ENCODE measurements at places on chromosomes 7 and 10.

DNA sequence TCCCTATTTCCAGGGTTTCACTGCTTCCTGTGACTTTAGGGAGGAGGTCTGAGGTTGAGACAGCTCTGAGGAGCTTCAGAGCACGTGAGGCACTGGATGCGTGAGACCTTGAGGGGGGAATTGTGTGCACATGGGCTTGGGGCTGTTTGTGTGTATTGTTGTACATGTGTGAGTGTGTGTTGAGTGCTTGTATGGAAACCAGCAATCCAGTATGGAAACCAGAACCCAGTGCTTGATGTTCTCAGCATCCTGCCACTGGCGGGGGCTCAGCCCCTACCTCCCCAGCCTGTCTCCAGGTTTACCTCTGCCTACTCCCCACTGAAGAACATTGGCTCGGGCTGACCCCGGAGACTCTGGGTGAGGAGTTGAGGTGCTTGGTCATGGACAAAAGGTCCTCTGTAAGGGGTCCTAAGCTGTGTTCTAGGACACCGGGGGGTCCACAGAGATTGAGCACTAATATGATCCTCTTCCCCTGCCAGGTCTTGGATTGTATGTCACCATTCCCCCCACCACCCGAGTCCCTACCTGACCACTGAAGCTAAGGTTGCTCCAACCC is 20.8 kb downstream of the SFTPD start:
- DNase-seq, result no peak

DNA sequence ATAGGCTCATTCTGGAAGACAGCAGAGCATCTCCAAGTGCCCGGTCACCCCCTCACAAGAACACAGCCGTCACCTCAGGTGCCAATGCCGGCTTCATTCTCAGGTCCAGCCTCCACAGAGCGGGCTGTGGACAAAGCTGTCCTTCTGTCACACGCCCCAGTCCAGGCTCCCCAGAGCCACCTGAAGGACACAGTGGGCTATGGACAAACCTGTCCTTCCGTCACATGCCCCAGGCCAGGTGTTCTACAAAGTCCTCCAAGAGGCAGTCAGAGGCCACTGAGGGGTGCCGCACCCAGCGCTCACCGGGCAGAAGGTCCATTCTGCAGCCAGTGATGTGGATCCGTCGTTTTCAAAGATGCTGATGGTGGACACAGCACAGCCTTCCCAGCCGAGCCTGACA is 173.2 kb upstream of the PPP2R2D start:
- DNase-seq, result no peak

- no peak for DNase-seq
These were observed 795 bp downstream of the PRF1 start for GRCh38 chr10:70601746-70602145.

DNA sequence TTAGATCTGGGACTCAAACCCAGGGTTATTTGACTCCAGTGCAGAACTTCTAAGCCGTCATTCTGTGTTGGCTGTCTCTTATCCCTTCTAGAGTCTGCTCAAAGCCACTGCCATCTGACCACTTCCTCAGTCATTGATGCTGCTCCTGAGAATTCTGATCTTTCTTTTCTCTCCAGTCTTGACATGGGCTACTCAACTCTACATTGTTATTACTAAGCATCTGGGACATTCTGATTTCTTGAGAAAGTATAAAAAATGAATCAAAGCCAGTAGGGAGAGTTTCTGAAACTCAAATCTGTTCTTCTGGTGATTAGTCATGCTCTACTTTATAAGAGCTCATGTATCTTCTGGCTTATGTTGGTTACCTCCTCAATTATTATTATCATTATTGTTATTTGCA is 48.7 kb downstream of the ANK3 start:
- DNase-seq, result no peak

DNA sequence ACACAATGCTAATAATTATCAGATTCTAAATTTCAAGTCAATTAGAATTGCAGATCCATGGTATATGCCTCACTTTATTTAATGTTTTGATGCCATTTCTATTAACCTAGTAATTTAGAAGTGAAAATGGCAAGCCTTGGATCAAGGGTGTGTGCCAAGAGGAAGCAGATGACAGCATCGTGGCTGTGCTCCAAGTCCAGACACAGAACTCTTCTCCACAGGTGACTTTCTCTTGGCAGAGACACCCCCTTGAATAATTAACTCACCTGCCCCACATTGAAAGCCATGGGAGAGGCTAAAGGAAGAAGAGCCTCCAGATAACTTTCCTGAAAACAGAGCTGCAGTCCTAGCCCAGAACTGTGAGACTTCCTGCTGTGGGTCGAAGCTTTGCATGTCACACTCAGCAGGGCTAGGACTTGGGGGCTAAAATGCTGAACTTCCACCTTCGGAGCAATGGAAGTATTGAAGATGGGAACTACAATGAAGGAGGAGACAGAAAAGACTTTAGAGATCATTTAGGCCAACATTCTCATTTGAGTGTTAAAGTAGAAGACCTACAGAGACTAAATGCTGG is 996 bp upstream of the C10orf90 start:
- no peak for DNase-seq

DNA sequence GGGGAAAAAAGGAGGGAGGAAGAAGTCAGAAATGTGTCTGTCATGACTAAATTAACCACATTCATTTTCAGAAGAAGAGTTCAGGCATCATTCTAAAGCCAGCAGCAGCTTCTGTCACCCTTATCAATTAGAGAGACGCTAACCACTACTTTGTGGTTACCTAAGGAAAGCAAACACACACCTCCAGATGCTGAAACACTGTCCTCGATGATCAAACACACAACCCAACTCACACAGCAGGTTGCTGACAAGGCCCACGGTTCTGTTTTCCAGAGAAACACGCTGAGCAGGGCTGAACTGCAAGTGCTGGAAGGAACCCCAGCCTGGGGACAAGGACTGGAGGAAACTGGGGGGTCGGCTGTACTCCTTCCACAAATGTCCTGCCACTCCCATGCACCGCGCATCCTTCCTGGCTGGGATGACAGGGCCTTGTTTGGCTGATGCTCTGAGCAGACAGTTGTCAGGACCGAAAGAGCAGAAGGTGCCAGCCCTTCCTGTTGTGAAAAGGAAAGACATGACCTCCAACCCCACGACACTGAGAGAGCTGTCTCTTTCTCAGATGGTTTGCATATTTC is 36.6 kb downstream of the PRKCQ start:
- no peak for DNase-seq
